Astrocyte (in vitro differentiated cells and primary cell): ENCODE measurements at places on chromosomes 1 and 21. TPM values are rescaled to one million over a fixed set of nuclear protein-coding genes. Genes with fewer than 3 reads are reported as not detected.
A peak's percentile ranks its signal among the peaks of the same experiment; 100 is the strongest.

Gene IGSF9
- total RNA-seq: 0.89 and 2.1 TPM in 2 replicates

Gene SLC35F3
- total RNA-seq: 0.38 and 0.57 TPM in 2 replicates

DNA sequence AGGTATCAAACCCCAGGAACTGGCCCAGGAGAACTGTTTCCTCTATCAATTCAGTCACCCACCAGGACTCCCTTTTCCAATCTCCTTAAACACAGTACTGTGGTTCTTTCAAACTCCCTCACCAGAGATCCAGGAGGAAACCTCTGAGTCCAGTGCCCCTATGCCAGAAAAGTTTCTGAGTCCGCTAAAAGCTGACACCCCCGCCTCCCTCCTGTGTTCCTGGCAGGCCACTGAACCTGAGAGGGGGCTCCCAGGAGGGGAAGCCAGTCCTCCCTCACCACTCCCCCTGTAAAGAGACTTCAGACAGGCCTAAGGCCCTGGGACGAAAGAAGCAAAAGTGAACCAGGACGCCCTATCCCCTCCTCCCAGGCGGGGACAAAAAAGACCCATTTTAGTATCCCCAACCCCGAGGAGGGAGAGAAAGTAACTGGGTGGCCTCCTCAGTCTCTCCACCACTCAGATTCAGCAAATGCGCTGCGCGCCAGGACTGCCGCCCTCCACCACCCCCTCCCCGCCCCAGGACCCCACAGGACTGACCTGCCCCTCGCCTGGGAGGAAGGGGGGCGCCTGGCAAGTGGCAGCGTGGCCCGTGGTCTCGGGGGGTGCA is 624 bp downstream of the SLC41A1 start:
- peak overlapping the region; percentile 51 for H3K27ac ChIP-seq
- DNase-seq: peak; percentile 13
- H3K4me3 ChIP-seq: peak overlapping the region; percentile 78

Gene SYCP1
- not detected in 2 replicates for total RNA-seq

GRCh38 chr1:41802532-41803501 is 115.9 kb downstream of the HIVEP3 start:
- H3K4me3 ChIP-seq: no peak overlapping the region
- no peaks in the 10 kb centered on the region for H3K4me1 ChIP-seq
- no peaks in the 10 kb centered on the region for H3K27me3 ChIP-seq
- no peak for DNase-seq
- no peaks in the 10 kb centered on the region for H3K36me3 ChIP-seq

DNA sequence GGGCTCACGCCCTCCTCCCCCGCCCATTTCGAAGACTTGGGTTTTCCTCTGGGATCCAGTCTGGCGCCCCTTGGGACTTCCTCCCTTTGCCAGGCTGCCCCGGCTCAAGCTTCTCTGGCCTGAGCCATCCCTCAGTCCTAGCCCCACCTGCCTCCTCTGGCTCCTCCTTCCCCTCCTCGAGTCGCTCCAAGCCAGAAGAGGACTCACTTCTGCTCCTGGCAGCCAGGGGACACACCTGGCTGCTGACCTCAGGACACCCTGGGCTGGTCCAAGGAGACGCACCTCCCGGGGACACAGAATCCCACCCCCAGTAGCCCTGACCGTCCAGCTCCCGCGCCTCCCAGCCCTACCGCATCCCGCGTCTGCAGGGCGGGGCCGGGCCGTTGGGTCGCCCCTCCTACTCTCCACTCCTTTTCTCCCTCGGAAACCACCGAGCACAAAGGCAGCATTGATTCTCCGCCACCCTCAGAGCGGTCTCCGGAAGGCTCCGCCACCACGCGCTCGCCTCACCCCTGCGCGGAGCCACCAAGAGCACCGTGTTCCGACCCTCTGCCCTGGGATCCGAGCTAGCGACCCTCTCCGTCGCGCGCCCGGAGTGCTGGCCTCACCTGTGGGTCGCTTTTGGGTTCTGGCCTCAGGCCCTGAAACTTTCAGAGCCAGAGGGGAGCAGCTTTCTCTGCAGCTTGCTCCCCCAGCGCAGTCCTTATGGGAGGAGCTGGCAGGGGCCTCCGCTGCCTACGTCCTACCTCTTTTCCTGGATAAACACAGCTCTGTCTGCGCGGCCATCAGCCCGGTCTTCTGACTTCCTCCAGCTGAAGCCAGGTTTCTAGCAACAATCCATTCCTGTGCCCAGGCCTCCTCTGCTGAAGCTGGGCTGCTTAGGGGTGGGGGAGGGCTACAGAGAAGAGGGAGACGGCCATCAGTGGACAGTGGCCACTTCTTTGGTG is at the start of gene C2CD4D:
Gene C2CD4D, minus strand, starts transcription at position 364 of the 947 bp plus-strand sequence. CDS start 831 bp downstream, outside the sequence.
- H3K4me1 ChIP-seq: peaks cover 27% of the 10 kb centered on the region
- H3K27ac ChIP-seq: no peak within 1 kb of the TSS
- H3K27me3 ChIP-seq: peaks cover 21% of the 10 kb centered on the region
- no peak for DNase-seq

Gene HDAC1
- 94.1 and 99.6 TPM in 2 replicates for total RNA-seq

GRCh38 chr1:237098541-237098940 is 56.6 kb downstream of the RYR2 start:
- no peak overlapping the region for H3K4me3 ChIP-seq
- no peak overlapping the region for H3K27ac ChIP-seq
- DNase-seq: no peak

GRCh38 chr1:21703318-21703963 is 34.3 kb upstream of the RAP1GAP start:
- no peaks in the 10 kb centered on the region for H3K27me3 ChIP-seq
- peaks cover 25% of the 10 kb centered on the region for H3K36me3 ChIP-seq
- no peak overlapping the region for H3K4me3 ChIP-seq
- peaks cover 12% of the 10 kb centered on the region for H3K4me1 ChIP-seq
- peak overlapping the region; percentile 65 for H3K27ac ChIP-seq

GRCh38 chr1:66395202-66396061 is 138.5 kb upstream of the SGIP1 start:
- DNase-seq: no peak
- no peaks in the 10 kb centered on the region for H3K4me1 ChIP-seq
- no peak overlapping the region for H3K4me3 ChIP-seq
- no peak overlapping the region for H3K27ac ChIP-seq

Gene FAM151A
- total RNA-seq: not detected in 2 replicates

DNA sequence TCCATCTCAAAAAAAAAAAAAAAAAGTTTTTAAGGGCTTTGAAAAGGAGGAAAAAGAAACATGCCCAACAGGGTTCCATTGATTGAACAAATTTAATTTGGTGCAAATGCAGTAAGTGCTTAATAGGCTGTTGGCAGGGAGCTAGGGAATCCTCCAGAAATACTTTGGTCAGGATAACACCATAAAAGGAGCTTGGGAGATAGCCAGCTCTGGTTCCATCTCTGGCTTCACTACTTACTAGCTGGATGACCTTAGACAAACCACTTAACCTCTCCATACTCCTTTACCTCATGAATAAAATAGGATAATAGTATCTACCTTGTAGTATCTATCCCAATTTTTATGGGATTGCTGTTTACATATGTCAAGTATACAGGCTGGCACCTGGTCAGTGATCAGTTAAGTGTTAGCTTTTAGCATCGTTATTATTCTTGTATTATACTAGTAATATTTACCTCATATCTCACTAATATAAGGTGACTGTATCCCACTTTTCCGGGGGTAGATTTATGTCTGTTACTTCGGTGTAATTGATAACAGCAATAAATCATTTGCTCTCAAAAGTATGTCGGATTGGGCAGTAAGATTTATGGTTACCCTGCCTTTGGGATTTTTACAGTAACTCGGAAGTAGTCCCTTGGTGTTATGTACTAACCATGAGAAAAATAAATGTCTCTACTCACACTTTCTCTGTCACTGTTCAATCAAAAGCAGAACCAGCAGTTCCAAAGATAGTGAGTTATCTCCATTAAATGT is 36.4 kb downstream of the BTG3 start:
- DNase-seq: no peak
- H3K36me3 ChIP-seq: no peaks in the 10 kb centered on the region
- no peaks in the 10 kb centered on the region for H3K27me3 ChIP-seq
- H3K27ac ChIP-seq: no peak overlapping the region

Gene TMEM167B
- total RNA-seq: 31.9 and 33.6 TPM in 2 replicates

DNA sequence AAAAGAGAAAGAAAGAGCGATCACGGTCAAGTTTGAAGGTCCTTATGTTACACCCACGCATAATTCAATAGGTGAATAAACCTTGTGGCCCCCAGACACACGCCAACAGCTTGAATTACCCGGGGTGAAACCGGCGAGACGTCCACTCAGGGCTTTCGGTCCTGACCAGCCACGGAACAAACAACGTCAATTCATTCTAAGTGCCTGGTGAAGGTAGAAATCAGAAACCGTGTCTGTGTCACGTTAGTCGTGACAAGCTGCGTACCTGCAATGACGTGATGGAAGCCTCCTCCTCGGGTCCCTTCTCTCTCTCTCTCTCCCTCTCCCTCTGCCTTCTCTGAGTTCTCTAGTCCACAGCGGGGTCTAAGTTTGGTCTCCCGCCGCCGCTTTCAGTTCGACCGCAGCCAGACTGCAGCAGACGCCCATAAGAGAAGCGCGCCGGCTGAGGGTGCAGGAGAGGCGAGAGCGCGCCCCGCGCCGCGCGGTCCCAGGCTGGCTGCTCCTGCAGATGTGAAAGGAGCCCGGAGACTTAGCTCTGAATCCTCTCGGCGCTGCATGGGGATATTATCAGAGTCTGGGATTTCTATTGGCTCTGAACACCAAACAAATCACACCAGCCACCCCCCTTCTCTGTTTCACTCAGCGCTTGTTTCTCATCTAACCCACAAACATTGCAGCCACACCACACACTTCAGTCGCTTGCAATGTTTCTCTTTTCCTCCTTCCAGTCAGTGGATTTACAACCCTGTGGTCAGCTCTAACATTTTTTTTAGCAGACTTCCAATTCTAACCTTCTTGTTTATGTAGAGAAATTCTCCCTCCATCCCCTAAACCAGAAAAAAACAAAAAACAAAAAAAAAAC is at the start of gene GREM2:
Gene GREM2, minus strand, starts transcription at position 537 of the 862 bp plus-strand sequence. CDS start 118,680 bp downstream, outside the sequence.
- peak within 1 kb of the TSS; percentile 1 for H3K27ac ChIP-seq
- H3K27me3 ChIP-seq: peaks cover 7% of the 10 kb centered on the region
- peak within 1 kb of the TSS; percentile 81 for H3K4me3 ChIP-seq
- no peaks in the 10 kb centered on the region for H3K36me3 ChIP-seq

- no peak overlapping the region for H3K4me3 ChIP-seq
- H3K4me1 ChIP-seq: no peaks in the 10 kb centered on the region
- H3K27me3 ChIP-seq: no peaks in the 10 kb centered on the region
- H3K27ac ChIP-seq: no peak overlapping the region
- peak; percentile 8 for DNase-seq
Measured at GRCh38 chr1:118366286-118366685, 181.3 kb upstream of the SPAG17 start.

Gene FAM163A
- not detected in 2 replicates for total RNA-seq

DNA sequence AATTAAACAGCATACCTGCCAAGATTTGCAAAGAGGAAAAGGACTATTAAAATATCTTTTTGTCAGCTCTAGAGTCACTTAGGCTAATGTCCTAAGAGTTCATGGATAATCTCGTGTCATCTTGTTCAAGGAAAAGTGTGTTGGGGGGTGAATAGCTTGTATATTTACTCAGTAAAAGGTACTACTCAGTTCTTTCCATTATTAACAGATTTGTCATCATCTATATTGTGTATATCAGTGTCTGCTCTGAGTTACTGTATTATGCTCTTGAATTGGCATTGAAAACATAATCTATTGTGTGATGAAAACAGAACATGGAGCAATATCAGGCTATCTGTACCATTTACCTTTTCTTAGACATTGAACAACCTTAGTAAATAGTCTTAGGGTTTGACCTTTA is 41.9 kb downstream of the SMG7 start:
- no peak overlapping the region for H3K4me3 ChIP-seq
- peak overlapping the region; percentile 38 for H3K27ac ChIP-seq
- peaks cover 6% of the 10 kb centered on the region for H3K4me1 ChIP-seq
- peaks cover 5% of the 10 kb centered on the region for H3K36me3 ChIP-seq

DNA sequence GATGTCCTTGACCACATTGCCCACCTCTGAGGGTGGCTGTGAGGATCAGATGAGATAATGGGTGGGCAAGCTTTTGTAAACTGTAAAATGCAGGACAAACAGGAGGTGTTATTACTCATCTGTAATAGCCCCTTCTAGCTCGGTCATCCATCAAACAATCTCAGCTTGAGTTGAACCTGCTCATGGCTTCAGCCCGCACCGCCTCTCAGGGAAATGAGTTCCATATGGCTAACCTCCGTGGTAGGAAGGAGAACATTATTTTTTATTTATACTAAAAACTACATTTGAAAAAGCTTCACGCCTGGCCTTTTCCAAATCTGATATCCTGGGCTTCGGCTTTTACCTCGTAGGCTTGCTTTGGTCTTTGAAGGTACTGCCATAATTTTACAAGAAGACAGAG is 116.2 kb upstream of the USP24 start:
- DNase-seq: no peak
- H3K27me3 ChIP-seq: no peaks in the 10 kb centered on the region
- no peaks in the 10 kb centered on the region for H3K36me3 ChIP-seq
- H3K4me1 ChIP-seq: peaks cover 6% of the 10 kb centered on the region
